ENCODE measurements at places on chromosomes 1 and 21.

DNA sequence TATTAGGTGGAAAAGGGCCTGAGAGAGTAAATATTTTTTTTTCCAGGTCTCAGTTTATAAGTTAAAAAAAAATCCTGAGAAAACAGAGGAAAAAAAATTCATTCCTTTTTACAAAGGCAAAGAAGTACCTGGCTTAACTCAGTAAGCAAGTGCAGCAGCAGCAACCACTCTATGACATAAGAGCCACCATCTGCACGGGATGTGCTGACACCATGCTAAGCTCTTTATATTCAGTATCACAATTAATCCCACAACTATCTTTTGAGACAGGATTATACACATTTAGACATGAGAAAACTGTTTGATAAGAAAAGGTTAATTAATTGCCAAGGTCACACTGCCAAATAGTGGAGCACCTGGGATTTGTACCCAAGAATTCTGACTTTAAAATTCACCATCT lies 13.4 kb upstream of the DPT start:
- DNase-seq: no peak

GRCh38 chr1:55720261-55720660 lies 505.1 kb upstream of the USP24 start:
- DNase-seq: no peak

DNA sequence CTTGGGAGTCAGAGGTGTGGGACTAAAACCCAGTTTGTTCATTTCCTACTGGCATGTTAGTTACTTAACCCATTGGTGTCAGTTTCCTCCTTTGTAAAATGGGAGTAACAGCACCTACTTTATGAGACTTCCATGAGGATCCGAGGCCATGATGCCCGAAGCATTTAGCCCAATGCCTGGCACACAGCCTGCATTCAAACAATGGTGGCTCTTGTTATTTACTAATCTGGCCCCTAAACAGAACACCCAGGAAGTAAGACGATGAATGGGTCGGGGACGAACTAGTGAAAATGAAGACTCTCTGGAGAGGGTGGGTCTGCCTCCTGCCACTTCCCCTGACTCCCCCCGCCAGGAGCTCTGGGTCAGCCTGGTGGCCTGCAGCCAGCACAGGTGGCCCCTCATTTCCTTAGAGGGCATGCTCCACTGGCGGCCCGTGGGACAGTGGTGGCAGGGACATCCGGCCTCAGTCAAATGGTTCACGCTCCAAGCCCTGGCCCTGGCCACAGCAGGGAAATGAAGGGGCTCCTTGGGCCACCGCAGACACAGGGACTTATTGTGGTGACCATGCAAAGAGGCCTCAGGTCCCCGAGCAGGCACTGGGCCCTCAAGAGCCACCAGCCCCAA lies 9.5 kb upstream of the TAS1R2 start:
- DNase-seq: no peak

DNA sequence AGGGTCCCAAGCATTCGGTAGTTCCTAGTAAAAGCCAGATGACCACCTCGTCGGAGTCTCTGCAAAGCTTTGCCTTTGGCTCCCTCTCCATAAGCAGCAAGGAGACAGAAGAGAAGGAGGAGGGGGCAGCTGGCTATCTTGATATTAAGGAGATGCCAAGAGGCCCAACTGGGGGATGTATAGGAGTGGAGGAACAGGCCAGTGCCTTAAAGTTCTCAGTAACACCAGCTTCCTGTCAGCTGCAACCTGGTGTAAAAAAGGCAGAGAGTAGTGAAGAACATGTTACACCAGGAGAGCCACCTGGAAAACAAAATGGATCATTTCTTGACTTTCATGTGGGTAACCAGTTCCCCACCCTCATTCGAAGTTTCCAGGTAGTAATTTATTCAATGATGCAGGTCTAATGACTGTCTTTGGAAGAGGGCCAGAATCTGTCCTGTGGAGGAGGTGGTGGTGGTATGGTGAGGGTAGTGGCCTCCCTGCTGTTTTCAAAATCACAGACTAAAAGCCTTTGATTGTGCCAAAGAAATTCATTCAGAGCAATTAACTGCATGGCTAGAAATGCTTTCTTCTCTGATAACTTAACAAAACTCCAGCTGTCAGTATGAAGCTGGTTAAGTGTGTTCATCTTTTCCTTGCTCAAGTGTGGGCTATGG lies 27.3 kb downstream of the TMEM200B start:
- no peak for DNase-seq

GRCh38 chr1:217747156-217747769 lies 116.1 kb downstream of the SPATA17 start:
- peak; percentile 23 for DNase-seq

Measured in HEK293T (cell line).